ENCODE measurements at places on chromosomes 4 and X. TPM values are rescaled to one million over a fixed set of nuclear protein-coding genes. Genes with fewer than 3 reads are reported as not detected.

The ATP1B4 gene
- polyA plus RNA-seq: not detected

The RBMXL3 gene
- not detected for polyA plus RNA-seq

GRCh38 chr4:173076903-173077634 is 91.5 kb upstream of the GALNT7 start:
- no peak overlapping the region for H3K27ac ChIP-seq
- H3K36me3 ChIP-seq: no peaks in the 10 kb centered on the region
- no peaks in the 10 kb centered on the region for H3K4me1 ChIP-seq
- no peaks in the 10 kb centered on the region for H3K27me3 ChIP-seq

GRCh38 chr4:17966312-17966711 is 55.2 kb downstream of the LCORL start:
- peaks cover 10% of the 10 kb centered on the region for H3K36me3 ChIP-seq
- no peak overlapping the region for H3K4me3 ChIP-seq
- H3K4me1 ChIP-seq: no peaks in the 10 kb centered on the region

The SMR3B gene
- polyA plus RNA-seq: not detected
